ENCODE measurements at places on chromosomes 1 and 21. TPM values are rescaled to one million over a fixed set of nuclear protein-coding genes. Genes with fewer than 3 reads are reported as not detected.

Gene KPNA6
- total RNA-seq: 68.7 TPM

Gene MCOLN3
- total RNA-seq: 7.6 TPM

Gene OR6K3
- total RNA-seq: not detected

Gene TRABD2B
- total RNA-seq: 6.0 TPM

Gene TNNT2
- total RNA-seq: 37.1 TPM

Gene GPR52
- total RNA-seq: 1.7 TPM

Gene NEXN
- total RNA-seq: 8.2 TPM

Gene ANGPTL3
- total RNA-seq: not detected

Gene UBE2J2
- 76.6 TPM for total RNA-seq

Gene LYPD8
- not detected for total RNA-seq

Gene LCE1E
- total RNA-seq: not detected

Gene KRTAP19-3
- not detected for total RNA-seq

Gene CALML6
- 1.9 TPM for total RNA-seq

Gene KLF17
- total RNA-seq: not detected

Gene LAPTM5
- total RNA-seq: not detected

Gene KCNC4
- total RNA-seq: 5.4 TPM

Gene LAMB3
- 34.7 TPM for total RNA-seq

Gene CD84
- total RNA-seq: not detected

Gene SEC22B
- 42.3 TPM for total RNA-seq

Gene PAQR6
- total RNA-seq: 30.1 TPM

Gene FCER1G
- total RNA-seq: 1.8 TPM

Gene LIN28A
- total RNA-seq: not detected

Gene CELA2B
- total RNA-seq: not detected

Gene PIK3R3
- 36.2 TPM for total RNA-seq

Gene TACSTD2
- 25.0 TPM for total RNA-seq

Gene PLEKHA6
- total RNA-seq: 34.0 TPM

Gene MTF2
- total RNA-seq: 76.2 TPM

Gene LRRC53
- not detected for total RNA-seq

Gene KPRP
- not detected for total RNA-seq

Gene GJA9
- not detected for total RNA-seq

Gene CD247
- total RNA-seq: 0.36 TPM

Gene FAM43B
- total RNA-seq: 0.59 TPM

Gene RNASEL
- total RNA-seq: 4.5 TPM

Gene C8B
- total RNA-seq: not detected

Gene RIMS3
- total RNA-seq: 13.0 TPM

Gene NUP210L
- total RNA-seq: 0.04 TPM

Gene CNN3
- 247 TPM for total RNA-seq

Gene HSD3B2
- 0.32 TPM for total RNA-seq

Gene GBP5
- not detected for total RNA-seq

Gene AMY1B
- total RNA-seq: not detected

Gene LRRC39
- 1.7 TPM for total RNA-seq

Gene VAV3
- 3.2 TPM for total RNA-seq

Gene ZRANB2
- 159 TPM for total RNA-seq

Gene PADI2
- 0.52 TPM for total RNA-seq

Gene HTR1D
- 0.18 TPM for total RNA-seq

Gene CASP9
- 23.0 TPM for total RNA-seq

Gene FOXD3
- not detected for total RNA-seq

Gene TINAGL1
- 212 TPM for total RNA-seq

Gene TDRD10
- total RNA-seq: 0.31 TPM

Gene PGLYRP4
- total RNA-seq: not detected

Gene NCAM2
- total RNA-seq: 34.0 TPM

Gene CSF3R
- total RNA-seq: 2.8 TPM

Gene ITLN1
- total RNA-seq: not detected

Gene ASPM
- 17.7 TPM for total RNA-seq

Gene GLIS1
- total RNA-seq: 1.1 TPM

Measured in mesothelial cell of epicardium (in vitro differentiated cells).